T1000 (cell line): ENCODE measurements at places on chromosomes 13 and 19.

DNA sequence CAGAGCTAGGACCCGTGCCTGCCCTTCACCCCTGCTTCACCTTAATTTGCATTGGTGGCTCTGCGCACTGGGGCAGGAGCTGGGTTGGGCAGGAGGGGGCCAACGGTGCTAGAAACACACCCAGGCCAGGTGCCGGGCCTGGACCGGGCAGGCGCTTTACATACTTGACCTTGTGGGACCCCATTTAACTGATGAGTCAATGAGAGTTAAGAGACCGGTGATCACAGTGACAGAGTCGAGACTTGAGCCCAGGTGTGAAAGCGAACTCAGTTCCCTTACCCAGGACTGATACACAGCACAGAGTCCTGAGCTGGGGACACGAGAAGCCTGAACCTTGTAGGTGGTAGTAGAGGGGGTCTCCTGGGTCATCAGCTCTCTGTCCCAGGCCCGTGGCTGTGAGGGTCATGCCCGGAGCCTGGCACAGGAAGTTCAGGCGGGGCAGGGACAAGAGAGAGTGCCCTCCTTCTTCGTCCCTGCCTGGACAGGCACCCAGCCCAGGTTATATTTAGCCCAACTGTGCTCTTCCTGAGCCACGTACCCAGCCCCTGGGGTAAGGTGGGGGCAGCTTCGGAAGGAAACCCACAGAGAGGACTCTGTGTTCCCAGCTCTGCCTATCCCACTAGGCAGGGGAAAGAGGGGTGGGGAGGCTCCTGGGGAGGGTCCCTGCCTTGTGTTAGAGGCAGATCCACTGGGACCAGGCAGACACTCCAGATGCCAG is 1.9 kb downstream of the PRX start:
- DNase-seq: no peak

DNA sequence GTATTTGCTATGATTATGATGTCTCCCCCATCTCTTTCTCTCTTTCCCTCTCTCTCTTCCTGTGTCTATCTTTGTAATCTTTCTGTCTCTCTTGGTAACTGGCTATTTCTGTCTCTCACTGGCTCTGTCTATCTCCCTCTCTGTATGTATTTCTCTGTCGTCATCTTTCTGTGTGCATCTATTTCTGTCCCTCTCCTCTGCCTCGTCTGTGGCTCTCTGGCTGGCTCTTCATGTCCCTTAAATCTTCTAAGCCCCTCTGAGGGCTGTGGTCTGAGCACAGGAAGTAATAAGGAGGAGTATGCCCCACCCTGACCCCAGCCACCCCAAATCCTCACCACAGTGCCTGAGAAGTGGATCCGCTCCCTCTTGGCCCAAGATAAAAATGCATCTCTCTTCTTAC is 104.4 kb downstream of the DNAJC15 start:
- DNase-seq: no peak

DNA sequence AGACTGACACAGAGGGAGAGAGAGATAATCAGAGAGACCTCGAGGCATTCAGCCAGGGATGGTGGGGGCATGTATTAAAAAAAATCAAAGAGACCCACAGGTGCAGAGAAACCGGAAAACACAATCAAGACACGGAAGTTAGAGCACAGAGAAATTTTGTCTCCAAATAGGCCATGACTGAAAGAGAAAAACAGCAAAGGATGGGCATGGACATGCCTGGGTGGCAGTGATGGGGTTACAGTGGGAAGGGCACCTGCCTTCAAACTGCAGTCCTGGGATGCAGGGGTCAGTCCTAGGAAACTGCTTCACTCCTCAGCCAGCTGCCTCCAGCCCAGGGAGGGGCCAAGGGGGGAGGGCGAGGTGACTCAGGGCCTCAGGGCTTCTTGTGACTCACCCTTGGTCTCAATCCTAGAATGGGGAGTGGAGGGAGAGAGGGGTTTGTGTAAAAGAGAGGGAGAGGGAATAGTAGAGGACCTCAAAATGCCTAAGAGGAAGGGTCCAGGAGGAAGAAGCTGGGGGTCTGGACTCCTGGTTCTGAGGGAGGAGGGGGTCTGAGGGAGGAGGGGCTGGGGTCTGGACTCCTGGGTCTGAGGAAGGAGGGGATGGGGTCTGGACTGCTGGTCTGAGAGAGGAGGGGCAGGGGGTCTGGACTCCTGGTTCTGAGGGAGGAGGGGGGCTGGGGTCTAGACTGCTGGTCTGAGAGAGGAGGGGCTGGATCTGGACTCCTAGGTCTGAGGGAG is 3.6 kb upstream of the KCNN4 start:
- peak; percentile 73 for DNase-seq

- DNase-seq: no peak
These were observed 308.1 kb downstream of the COG6 start for GRCh38 chr13:39963612-39964011.

- no peak for DNase-seq
These were observed 1477.6 kb downstream of the UQCRFS1 start for GRCh38 chr19:27735314-27735713.

DNA sequence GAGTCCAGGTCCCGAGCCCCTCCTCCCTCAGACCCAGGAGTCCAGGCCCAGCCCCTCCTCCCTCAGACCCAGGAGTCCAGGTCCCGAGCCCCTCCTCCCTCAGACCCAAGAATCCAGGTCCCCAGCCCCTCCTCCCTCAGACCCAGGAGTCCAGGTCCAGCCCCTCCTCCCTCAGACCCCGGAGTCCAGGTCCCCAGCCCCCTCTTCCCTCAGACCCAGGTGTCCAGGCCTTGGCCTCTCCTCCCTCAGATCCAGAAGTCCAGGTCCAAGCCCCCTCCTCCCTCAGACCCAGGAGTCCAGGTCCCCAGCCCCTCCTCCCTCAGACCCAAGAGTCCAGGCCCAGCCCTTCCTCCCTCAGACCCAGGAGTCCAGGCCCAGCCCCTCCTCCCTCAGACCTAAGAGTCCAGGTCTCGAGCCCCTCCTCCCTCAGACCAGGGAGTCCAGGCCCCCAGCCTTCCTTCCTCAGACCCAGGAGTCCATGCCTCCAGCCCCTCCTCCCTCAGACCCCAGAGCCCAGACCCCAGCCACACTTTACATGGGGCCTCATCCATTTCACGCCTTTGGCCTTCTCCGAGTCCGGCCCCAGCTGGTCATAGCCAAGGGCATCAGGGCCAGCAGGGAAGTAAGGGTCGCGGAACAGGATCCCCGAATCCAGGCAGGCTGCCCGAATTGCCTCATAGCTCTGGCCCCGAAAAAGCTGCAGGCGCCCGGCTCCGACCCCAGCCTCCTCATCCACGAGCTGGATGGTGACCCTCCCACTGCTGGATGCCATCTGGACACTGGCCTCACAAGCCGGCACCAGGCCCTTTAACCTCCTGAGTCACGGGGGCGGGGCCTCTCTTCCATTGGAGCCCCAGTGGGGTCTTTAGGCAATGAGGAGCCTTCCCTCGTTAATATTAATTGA is 628 bp downstream of the CAPN12 start:
- DNase-seq: no peak

DNA sequence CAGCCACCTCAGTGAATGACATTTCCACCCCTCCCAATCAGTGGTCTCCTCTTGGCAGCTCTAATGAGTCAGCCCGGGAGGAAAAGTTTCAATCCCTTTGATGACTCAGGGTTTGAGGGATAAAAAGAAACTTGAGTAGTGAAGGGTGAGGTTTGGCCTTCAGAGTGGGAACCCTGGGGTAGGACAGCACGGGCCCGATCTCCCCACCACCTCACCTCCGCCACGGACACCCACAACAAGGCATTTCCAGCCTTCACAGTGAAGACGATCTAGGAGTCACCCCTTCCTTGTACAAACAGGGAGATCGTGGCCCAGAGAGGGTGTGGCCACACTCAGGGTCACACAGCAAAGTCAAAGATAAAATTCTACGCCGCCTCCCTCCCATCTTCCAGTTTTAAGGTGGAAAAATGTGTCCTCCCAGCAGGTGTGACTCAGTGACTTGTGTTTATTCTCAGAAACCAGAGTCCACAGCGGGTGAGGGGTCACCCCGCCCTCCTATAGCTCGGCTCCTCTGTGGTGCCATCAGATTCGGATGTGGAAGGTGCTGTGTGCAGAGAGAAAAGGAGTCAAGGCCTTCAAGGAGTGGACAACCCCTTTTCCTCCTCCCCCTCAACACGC is 12.3 kb downstream of the CIB3 start:
- peak; percentile 39 for DNase-seq

DNA sequence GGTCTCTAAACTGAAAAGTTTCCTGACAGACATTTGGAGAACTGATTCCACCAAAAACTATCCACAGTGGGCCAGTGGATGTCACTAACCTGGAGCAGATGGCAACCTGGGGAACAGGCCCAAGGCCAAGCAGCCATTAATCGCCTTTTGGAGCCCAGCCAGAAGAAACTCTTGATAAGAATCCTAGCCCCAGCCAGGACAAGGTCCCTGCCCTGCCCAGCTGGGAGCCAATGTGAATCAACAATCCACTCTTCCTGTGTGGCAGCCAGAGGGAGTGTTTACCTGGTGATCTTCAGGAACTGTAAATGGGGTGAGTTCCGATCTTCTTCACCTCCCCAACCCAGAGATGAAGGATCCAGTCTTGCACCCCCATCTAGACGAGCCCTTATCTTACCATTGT is 14.5 kb upstream of the IGSF23 start:
- no peak for DNase-seq

- no peak for DNase-seq
These were observed 24.0 kb upstream of the ZNF492 start for GRCh38 chr19:22610121-22610520.

DNA sequence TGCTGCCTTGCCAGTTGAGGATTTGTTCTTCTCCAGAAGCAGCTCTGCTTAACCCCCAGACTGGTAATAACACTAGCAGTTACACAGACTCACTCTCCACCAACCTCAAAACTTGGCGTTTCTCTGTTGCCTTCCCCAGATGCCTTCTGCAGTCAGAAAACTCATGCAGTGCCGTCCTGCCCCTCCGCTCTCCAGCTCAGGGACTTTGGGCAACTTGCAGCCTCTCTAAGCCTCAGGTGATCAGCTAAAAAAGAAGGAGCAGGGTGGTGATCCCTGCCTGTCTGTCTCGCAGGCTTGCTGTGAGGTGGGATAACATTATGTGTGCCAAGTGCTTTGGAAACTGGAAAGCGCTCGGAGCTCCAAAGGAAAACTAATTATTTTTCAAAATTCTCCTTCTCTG is 391.6 kb downstream of the HS6ST3 start:
- DNase-seq: no peak

DNA sequence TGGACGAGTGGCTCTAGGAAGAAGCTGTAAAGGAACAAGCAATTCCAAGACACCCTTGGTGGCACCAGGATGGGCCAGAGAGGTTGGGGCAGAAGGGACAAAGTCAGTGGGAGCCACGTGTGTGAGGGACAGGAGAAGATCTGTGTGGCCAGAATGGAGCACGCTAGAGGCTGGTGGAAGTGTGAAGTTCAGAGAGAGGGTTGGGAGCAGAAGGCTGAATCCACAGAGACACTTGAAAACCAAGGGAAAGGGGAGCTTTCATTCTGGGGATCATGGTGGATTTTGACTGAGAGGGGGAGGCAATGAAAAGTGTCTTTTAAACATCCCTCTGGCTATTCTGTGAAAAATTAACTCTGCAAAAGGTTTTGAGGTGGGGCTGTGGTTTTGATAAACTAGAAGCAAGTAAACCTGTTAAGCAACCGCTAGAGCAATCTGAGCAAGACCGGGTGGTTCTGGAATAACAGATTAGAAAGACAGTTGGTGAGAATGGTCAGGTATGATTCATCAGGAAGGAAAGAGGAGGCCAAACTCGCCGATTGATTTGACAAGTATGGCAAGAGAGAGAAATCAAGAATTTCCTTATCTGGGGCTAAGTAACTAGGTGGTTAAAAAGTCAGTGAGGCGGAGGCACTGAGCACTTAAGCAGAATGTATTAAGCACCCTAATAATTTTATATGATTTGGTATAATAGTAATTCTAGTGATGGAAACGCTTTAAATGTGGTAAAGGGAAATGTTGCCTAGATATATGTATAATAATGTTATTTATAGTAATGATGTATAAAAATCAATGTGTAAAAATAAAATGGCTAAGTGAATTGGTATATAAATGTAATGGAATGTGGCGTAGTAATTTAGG is 140.0 kb downstream of the MYO16 start:
- DNase-seq: no peak

DNA sequence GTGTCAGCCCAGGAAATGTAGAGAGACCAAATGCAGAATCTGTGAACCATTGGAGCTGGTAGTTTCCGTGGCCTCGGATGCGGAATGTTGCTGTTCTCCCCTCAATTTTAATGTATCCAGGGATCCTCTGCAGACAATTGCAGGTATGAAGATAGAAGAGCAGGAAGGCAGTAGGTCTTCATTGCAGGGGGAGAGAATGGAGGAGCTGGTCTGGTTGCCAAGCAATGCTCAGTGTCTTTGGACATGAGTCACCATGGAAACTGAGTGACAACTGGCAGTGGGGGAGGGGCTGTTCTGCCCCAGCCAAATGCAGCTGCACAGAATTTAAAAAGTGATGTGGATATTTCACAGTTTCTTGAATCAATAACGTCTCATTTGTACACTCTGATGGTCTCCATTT is 56.1 kb upstream of the ZNF835 start:
- DNase-seq: no peak

- DNase-seq: no peak
These were observed 21.4 kb downstream of the ZNF44 start for GRCh38 chr19:12272980-12273901.

DNA sequence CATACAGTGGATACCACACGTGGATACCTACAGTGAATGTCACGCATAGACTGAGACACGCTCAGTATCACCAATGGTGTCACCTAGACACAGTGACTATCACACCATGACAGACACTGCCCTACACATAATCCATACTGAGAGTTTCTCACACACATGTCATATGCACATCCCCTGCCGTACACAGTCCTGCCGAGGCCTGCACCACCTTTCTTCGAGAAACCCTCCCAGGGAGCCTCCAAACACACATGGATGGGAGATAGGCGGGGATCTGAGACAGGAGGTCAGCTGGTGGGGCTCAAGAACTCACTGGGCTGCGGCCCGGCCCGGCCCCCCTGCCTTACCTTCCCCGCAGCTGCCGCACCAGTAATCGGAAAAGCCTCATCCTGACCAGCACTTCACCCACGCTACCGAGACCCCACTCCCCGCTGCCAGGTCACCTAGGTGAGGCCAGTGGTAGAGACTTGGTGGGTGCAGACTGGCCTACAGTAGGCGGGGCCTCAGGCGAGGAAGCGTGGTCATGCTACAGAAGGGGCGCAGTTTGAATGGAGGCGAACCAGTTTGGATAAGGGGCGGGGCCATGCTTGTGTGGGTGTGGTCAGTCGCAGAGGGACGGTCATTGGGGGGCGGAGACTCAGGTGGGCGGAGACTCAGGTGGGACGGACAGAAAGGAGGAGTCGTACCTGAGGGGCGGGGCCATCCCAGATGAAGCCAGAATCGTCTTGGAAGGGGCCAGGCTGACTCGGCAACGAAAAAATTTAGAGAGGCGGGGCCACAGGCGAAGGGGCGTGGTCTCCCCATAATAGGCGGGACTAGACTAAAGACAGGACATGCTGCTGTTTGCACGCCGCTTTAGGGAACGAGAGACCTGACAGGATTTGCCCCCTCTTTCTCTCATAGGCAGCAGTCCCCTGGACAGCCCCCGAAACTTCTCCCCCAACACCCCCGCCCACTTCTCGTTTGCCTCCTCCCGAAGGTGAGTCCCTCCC is 2.1 kb downstream of the MAST1 start:
- DNase-seq: peak; percentile 66

- no peak for DNase-seq
These were observed 345.7 kb downstream of the MTUS2 start for GRCh38 chr13:29165840-29166239.

- DNase-seq: no peak
These were observed 1.8 kb downstream of the CRLF1 start for GRCh38 chr19:18604820-18605159.

- DNase-seq: no peak
These were observed 37.2 kb downstream of the COL4A2 start for GRCh38 chr13:110344320-110344719.
